Breast epithelium (tissue), 4 donors: ENCODE measurements at places on chromosomes 4 and X. TPM values are rescaled to one million over a fixed set of nuclear protein-coding genes. Genes with fewer than 3 reads are reported as not detected.

GRCh38 chr4:94409962-94410361 is 41.8 kb upstream of the PDLIM5 start:
- no peaks in the 10 kb centered on the region for H3K27me3 ChIP-seq
- no peak overlapping the region for H3K4me3 ChIP-seq
- no peak overlapping the region for H3K27ac ChIP-seq

- no peaks in the 10 kb centered on the region for H3K4me1 ChIP-seq
- DNase-seq, result no peak
- H3K27ac ChIP-seq, result no peak overlapping the region
- no peak overlapping the region for H3K4me3 ChIP-seq
- H3K27me3 ChIP-seq, result no peaks in the 10 kb centered on the region
- H3K36me3 ChIP-seq, result no peaks in the 10 kb centered on the region
Observed at GRCh38 chr4:72418458-72418857, 150.6 kb downstream of the ADAMTS3 start.

DNA sequence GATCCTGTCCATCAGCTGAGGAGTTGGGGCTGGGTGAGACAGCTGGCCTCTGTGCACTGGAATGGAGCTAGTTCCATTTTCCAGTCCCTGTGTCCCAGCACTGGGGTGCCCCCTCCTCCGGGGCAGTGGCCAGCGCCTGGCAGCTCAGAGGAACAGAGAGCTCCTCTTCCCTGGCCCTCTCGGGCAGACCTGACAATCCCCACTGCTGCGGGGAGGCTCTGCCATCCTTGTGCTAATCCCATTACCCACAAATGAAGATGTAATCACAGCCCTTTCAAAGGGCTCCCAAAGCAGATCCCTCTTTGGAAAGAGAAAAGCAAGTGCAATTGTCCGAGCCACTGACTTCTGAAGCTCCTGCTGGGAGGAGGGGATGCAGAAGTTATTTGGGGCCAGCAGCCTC is 75.1 kb upstream of the MSX1 start:
- H3K27ac ChIP-seq, result no peak overlapping the region
- H3K36me3 ChIP-seq, result no peaks in the 10 kb centered on the region
- no peaks in the 10 kb centered on the region for H3K27me3 ChIP-seq
- H3K4me1 ChIP-seq, result no peaks in the 10 kb centered on the region
- no peak for DNase-seq
- H3K4me3 ChIP-seq, result no peak overlapping the region

GRCh38 chr4:173307778-173308177 is 26.4 kb downstream of the HMGB2 start:
- no peaks in the 10 kb centered on the region for H3K36me3 ChIP-seq
- no peak overlapping the region for H3K27ac ChIP-seq
- H3K4me1 ChIP-seq, result no peaks in the 10 kb centered on the region

DNA sequence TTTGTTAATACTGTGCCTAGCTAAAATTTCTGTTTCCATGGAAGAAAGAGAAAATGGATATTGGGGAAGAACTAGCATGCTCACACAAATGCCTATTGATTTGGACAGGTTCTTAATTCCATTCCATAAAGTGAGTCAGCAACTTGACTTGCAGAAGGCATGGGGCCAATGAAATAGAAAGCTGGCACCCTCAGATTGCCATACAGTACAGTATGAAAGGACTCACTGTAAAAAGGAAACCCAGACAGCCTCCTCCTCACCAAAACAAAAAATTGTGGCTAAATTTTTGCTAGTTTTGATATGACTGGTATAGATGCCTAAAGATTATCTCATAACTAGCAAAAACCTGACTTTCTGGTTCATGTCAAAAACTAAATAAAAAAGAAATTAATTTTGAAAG is 11.2 kb upstream of the TAB3 start:
- no peak for DNase-seq
- H3K27ac ChIP-seq, result no peak overlapping the region
- no peaks in the 10 kb centered on the region for H3K36me3 ChIP-seq
- H3K4me1 ChIP-seq, result no peaks in the 10 kb centered on the region
- no peak overlapping the region for H3K4me3 ChIP-seq

DNA sequence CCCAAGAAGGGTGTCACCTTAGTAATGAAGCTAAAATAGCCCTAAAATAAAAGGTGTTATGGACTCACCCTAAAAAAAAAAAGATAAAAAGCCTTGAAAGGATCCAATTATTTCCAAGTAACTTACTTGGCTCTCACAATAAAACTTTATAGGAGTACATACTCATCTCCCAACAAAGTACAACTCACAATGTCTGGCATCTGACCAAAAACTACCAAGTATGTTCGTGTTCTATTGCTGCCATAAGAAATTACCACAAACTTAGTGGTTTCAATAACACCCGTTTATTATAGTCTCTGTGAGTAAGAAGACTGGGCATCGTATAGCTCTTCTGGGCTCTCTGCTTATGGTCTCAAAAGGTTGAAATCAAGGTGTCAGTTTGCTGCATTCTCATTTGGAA is 51.0 kb downstream of the BEX1 start:
- H3K36me3 ChIP-seq, result no peaks in the 10 kb centered on the region
- H3K4me1 ChIP-seq, result no peaks in the 10 kb centered on the region
- DNase-seq, result no peak
- H3K27me3 ChIP-seq, result peaks cover 22% of the 10 kb centered on the region
- H3K4me3 ChIP-seq, result no peak overlapping the region

GRCh38 chrX:48802089-48802904 is 430 bp downstream of the HDAC6 start:
- no peaks in the 10 kb centered on the region for H3K4me1 ChIP-seq
- peak overlapping the region; percentile 54 for H3K4me3 ChIP-seq
- peak; percentile 91 for DNase-seq
- H3K36me3 ChIP-seq, result no peaks in the 10 kb centered on the region

- no peak within 1 kb of the TSS for H3K4me3 ChIP-seq
- no peak within 1 kb of the TSS for H3K27ac ChIP-seq
- H3K36me3 ChIP-seq, result no peaks in the 10 kb centered on the region
- peaks cover 38% of the 10 kb centered on the region for H3K27me3 ChIP-seq
- DNase-seq, result no peak
Observed at GRCh38 chrX:129738466-129739308, at the start of gene XPNPEP2. Gene XPNPEP2, plus strand, starts transcription at chrX:129738979. Its CDS starts 235 bp downstream, at chrX:129739214.

- no peaks in the 10 kb centered on the region for H3K27me3 ChIP-seq
- no peak overlapping the region for H3K27ac ChIP-seq
- no peaks in the 10 kb centered on the region for H3K36me3 ChIP-seq
- no peak overlapping the region for H3K4me3 ChIP-seq
- DNase-seq, result no peak
- no peaks in the 10 kb centered on the region for H3K4me1 ChIP-seq
Observed at GRCh38 chrX:65755786-65756185, 88.3 kb downstream of the MSN start.

GRCh38 chr4:112979881-112980421 is 69.5 kb upstream of the ANK2 start:
- H3K27ac ChIP-seq, result no peak overlapping the region
- H3K4me3 ChIP-seq, result no peak overlapping the region
- H3K4me1 ChIP-seq, result no peaks in the 10 kb centered on the region
- H3K36me3 ChIP-seq, result no peaks in the 10 kb centered on the region
- DNase-seq, result no peak

FDCSP gene
- total RNA-seq, result 13.4 TPM

EDA2R gene
- total RNA-seq, result 2.2 TPM

STBD1 gene
- total RNA-seq, result 8.8 TPM

ZNF157 gene
- 0.33 TPM for total RNA-seq

DIPK2B gene
- total RNA-seq, result 9.2 TPM

HMX1 gene
- total RNA-seq, result not detected

DCAF4L1 gene
- total RNA-seq, result 0.29 TPM
